ENCODE measurements at places on chromosomes 1 and 21.

GRCh38 chr1:215201283-215201682 lies 118.7 kb downstream of the KCNK2 start:
- no peak for DNase-seq

GRCh38 chr1:30103708-30104411 lies 619.5 kb downstream of the MATN1 start:
- no peak for DNase-seq

GRCh38 chr1:216887032-216887431 lies 163.8 kb upstream of the ESRRG start:
- no peak for DNase-seq

DNA sequence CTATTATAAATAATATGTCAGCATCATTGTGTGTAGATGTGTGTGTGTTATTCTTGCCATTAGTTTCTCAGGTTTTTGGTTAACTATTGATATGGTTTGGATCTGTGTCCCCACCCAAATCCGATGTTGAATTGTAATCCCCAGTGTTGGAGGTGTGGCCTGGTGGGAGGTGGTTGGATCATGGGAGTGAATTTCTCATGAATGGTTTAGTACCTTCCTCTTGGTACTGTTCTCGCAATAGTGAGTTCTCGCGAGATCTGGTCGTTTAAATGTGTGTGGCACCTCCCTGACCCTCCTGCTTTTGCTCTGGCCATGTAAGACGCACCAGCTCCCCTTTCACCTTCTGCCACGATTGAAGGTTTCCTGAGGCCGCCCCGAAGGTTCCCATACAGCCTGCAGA lies 9.6 kb upstream of the POFUT2 start:
- no peak for DNase-seq

DNA sequence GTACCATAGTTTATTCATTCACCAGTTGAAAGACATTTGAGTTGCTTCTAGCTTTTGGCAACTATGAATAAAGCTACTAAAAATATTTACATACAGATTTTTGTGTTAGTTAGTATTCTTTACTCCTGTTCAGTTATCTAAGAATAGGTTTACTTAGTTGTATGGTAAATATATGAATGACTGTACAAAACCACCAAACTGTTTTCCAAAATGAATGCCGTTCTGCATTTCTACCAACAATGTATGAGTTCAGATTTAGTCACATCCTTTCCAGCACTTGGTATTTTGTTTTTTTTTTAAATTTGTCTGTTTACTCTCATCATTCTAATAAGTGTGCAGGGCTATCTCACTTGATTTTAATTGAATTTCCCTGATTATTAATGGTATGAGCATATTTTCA lies 3.4 kb upstream of the KIFAP3 start:
- DNase-seq = no peak

GRCh38 chr1:225872075-225872430 lies 10.1 kb downstream of the TMEM63A start:
- DNase-seq = no peak

- no peak for DNase-seq
These were observed 505 bp downstream of the ENTREP3 start for GRCh38 chr1:155254714-155255242.

DNA sequence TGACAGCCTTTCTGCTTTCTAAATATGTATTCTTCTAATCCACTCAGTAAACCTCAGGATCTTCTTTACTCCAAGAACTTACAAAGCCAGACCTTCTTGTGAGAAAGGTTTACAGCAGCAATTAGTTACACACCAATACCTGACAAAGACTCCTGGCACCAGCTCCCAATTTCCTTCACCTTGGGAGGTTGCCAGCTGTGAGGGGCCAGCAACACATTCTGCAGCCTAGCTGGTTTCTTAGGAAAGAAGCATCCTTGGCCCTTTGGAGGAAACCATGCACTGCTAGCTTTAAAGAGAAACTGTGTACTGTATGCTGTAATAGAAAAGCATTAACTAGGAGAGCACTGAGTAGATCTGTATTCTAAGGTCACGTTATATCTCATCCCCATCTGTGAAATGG lies 10.8 kb downstream of the FYB2 start:
- DNase-seq = no peak

DNA sequence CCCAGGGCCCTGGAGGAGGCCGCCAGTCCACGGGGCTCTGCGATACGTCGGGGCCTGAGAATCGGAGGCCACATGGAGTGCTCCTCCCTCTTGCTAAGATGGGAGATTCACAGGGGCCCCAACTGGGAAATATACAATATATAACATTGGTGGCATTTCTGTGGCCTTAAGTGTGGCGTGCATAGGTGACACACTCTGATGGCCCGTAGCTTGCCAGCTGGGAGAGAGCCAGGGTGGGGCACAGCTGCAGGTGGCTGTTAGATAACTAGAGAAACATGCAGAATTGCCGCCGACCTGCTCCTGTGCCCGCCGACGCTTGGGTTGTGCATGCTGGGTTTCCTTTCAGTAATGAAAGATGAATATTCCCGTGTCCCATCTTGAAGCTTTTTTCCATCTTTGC lies 30.1 kb downstream of the UMODL1 start:
- no peak for DNase-seq

- no peak for DNase-seq
These were observed 57.9 kb upstream of the KCNE2 start for GRCh38 chr21:34305605-34306604.

- no peak for DNase-seq
These were observed 239.0 kb upstream of the JUN start for GRCh38 chr1:59022799-59023198.

- no peak for DNase-seq
These were observed 13.5 kb upstream of the CACNA1E start for GRCh38 chr1:181469829-181470228.

GRCh38 chr1:57131701-57132394 lies 166.0 kb upstream of the C8B start:
- no peak for DNase-seq

DNA sequence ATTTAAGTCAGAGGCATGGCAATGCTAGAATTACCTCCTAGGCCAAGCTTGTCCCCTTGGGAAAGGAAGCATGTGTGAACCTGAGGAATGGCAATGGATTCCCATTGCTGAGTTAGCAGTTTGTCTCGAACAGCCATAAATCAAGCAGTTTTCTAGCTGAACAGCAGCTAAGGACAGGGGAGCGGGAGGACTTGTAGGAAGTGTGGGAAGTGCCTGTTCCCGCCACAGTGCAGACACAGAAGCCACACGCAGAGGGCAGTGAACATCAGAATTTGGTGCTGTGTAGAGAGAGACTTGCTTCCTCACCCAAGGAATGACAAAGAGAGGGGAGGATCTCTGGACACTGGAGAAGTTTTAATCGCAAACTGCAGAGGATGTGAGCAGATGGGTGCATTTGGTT lies 3.8 kb downstream of the PHGDH start:
- no peak for DNase-seq

DNA sequence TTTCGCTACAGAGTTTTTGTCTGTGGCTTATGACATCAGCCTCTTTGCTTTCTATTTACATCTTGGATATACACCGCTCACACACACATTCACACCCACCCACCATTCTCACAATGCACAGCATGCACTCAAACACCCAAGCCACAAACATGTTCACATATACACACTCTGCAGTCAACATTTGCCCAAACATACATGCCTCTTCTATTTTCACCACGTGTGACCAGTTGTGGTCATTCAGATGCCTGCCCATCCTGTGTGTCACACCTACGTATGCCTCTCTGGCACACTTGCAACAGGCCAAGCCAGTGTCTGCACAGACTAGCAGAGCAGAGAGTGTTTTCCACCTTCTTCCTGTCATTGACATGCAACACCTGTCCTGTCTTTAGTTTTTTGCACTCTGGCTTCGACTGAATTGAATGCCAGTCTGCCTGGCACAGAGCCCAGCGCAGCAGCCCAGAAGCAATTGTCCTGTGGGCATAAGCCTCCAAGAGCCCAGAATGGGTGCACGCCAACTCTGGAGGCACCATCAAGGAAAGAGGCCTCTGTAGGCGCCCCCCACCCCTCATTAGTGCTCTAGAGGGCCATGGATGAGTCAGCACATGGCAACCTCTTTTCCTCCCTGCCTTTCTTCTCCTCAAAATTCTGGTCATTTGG lies 37.7 kb upstream of the LRRN2 start:
- no peak for DNase-seq

DNA sequence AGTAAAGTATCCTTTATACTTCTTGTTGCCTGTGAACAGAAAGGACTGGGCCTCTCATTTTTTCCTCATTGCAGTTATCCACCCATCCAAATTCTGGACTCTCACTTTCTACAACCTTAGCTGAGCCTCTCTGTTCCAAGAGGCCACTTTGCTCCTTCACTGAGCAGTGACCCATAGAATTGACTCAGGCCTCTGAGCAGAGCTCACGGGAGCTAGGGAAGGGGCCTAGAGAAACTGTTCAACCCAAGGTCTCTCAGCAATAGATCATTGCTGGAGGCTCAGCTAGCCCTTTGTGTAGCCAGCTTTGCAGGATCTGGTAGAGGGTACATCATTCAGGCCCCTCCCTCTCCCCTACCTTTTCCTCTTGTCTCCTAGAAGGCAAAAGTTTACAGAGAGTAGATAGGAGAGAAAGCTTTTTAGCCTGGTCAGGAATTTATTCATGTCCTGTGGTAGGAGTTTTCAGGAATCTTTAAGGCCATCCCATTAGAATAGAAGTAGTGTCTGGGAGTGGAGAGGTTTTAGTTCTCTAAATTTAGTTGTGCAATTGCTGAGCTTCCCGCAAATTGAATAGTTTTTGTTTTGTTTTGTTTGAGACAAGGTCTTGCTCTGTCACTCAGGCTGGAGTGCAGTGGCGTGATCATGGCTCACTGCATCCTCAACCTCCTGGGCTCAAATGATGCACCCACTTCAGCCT lies 6.7 kb downstream of the INTS3 start:
- no peak for DNase-seq

DNA sequence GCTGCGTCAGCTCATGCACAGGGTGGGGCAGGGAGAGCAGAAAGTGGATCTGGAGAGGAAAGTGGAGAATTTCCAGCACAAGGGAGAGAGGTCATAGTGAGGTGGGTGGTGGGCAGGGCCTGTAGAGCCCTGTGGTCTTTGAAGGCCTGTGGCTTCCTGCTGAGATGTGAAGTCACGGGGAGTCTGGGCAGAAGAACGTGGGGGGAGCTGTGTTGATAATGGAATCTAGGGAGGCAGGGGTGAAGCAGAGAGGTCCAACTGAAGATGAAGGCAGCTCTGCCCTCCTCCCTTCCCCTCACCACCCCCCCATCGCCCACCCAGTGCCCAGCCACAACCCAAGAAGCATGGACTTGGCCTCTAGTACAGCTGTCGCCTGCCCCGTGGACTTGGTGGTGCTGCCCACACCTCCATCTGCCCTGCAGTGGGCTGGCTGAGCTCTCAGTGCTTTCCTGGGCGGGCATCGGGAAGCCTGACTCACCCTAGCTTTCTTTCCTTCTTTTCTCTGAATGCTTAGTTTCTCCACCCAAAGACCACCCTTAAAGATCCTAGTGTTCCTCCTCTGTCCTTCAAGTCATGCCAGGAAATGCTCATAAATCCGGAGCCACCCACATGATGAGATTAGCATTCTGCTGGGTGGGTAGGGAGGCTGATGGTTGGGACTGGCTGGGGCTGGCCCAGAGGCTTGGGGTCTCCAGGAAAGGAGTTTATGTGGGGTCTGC lies 186.1 kb downstream of the TRABD2B start:
- no peak for DNase-seq

GRCh38 chr1:9128166-9128519 lies 759 bp downstream of the GPR157 start:
- DNase-seq = no peak

GRCh38 chr1:91338501-91338900 lies 66.1 kb downstream of the HFM1 start:
- DNase-seq = no peak

- DNase-seq = no peak
These were observed 149.0 kb downstream of the ROR1 start for GRCh38 chr1:63922848-63923247.

DNA sequence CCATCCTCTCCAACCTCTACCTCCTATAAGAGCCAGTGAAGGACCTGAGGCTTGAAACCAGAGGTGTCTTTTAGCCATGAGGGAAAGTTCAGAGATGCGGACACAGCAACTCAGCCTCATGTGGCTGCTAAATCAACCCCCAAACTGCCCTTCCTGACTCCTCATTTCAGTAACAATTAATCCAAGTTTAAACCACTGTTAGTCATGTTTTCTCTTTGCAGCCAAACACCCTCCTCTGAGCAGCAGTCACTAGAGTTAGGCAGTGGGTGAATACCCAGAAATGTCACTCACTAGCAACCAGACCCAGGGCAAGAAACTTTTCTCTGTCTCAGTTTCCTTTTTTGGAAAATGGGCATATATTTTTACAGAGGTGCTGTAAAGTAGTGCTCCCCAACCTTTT lies 71.2 kb downstream of the KCNJ15 start:
- DNase-seq = no peak

DNA sequence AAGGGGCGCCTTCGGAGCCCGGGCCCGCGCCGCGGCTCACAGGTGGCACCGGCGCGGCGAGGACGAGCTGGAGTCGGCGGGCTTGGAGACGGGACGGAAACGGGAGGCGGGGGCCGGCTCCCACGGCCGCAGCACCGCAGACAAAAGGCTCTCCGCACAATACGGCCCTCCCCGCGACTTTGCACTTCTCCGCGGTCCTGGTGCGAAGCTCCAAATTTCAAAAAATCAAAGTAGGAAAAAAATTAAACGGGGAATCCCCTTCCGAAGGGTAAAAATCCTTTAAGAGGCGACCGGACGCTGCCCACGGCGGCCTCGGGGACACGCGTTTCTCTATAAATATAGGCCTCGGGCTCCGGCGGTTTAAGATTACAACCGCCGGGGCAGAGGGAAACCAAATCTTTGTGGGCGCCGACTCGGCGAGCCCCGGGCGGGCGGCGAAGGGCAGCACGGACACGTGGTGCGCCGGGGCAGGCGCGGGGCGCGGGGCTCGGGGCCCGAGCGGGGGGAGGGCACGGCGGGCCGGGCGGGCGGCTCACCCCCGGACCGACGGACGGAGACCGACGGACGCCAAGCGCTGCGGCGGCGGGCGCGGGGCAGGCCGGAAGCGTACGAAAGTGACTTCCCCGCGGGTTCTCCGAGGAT lies 453 bp downstream of the PABPC4 start:
- no peak for DNase-seq

- no peak for DNase-seq
These were observed 30.6 kb downstream of the SYT6 start for GRCh38 chr1:114122941-114123618.

DNA sequence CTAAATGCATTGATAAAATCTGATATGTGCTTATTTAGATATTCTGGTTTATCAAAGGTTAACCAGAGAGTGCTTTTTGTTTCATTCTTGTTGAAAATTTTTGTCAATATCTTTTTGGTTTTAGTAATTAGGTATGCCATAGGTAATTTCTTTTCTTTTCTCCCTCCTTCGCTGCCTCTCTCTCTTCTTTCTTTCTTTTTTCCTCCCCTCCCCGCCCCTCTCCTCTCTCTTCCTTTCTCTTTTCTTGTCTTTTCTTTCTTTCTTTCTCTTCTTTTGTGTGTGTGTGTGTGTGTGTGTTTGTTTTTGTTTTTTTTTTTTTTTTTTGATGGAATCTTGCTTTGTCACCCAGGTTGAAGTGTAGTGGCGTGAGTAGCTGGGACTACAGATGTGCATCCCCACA lies 14.4 kb upstream of the MACF1 start:
- DNase-seq = no peak

GRCh38 chr1:44532567-44532944 lies 127.5 kb downstream of the RNF220 start:
- no peak for DNase-seq

Data from activated CD8-positive, alpha-beta memory T cell treated with anti-CD3 and anti-CD28 coated beads for 48 hours (primary cell).